SK-N-SH (cell line): ENCODE measurements at places on chromosomes 5 and 9.
A peak's percentile ranks its signal among the peaks of the same experiment; 100 is the strongest.

DNA sequence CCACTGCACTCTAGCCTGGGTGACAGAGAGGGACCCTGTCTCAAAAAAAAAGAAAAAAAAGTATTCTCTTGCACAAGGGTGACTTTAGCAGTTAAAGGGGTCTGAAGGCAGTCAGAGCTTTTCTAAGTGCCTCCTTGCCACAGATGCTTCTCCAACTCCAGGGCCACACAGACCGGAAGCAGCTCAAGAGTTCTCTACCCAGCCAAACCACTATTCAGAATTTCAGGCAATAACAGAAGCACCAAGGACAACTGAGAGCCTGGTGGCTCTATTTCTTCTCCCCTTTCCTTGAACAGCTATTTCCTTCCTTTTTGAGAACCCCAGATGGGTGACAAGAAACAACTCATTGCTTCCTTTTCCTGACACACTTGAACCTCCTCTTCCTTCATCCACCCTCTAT, 2.2 kb downstream of the FAM219A start:
- no peak for DNase-seq

DNA sequence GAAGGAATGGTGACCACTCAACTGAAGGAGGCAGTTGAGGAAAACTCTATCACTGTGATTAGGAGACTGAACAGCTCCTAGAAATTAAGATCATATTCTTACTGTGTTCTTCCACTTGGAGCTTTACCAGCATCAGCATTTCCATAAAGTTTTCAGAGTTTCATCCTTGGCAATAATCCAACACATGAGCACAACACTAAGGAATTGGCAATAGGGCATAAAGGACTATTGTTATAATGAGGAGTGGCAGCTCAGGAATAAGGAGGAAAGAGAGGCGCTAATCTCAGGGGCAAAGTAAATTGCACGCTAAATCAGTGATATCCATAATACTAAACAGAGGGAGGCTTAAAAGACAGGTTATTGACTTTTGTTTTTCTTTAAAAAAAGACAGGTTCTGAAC, 338.9 kb downstream of the EFNA5 start:
- no peak for DNase-seq

DNA sequence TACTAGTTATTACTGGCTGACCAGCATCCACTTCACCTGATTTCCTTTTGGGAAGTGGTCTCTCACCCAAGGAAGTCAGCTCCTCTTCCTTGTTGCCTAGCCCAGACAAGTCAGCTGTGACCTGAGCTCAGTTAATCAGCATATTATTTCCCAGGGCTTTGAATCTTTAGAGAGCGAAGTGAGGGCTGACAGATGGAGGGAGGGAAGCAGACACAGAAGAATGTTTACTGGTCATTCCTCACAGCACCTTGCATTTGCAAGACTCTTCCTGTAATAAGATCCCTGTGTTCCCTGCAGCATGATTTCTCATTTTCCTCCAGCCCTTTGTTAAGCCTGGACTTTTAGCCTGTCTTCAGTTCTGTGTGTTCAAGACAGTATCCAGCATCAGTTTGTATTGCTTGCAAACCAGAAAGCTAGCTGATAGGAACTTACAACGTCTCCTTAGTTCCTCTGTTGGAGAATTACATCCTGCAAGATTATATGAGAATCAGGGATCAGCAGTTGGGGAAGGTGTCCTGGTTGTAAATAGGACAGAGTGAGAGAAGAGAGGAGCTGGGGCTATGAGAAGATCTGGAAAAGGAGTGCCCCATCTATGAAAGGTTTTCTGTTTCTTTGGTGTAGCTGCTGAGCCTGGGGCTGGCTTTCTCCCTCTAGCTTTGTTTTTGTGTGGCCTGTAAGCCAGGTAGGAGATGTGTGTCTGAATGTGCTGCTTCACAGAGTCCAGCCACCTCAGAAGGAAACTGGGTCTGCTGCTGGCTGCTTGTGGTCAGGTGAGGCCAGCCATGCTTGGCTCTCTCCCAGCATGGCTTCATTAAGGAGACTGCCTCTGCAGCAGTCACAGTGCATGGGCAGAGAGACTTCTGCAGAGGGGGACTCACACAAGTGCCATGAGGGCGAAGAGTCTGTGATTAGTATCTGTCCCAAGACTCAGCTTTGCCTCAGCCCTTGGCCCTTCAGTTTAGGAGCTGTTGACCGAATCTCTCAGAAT, 50.3 kb downstream of the MAN2A1 start:
- no peak for DNase-seq

DNA sequence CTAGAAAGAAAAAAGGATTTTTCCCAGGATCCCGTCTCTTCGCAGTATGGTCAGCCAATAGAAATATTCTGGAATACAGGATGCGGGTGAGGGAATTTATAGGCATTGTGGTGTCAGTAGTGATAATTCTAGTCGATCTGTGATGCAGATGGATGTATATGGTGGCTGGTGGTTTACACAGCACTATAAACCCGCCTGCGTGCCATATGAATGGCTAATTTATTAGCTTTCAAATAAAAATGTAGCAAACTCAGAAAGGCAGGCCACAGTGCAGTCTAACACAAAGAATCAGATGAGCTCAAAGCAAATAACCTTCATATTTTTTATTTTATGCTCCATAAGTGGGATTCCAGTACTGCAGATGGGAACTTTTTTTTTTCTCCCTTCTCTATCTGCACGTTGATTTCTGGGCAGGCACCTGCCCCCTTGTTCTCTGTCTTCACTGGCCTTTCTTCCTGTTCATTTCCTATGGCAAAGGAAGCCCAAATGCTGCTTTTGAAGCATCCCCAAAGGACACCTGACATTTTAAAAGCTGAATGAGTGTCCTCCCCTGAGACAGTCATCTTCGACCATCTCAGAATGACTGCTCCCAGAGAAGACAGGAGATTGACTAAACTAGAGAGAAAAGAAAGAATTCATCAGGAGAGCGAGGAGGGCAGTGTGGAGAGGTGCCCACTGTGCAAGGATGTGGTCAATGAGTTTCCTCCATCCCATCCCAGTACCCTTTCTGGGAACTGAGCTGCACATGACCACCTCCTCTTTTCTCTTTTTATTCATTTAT, 52.1 kb downstream of the SEMA6A start:
- no peak for DNase-seq

- peak; percentile 46 for DNase-seq
These were observed 132.2 kb downstream of the FBXO4 start for GRCh38 chr5:42057254-42057690.

DNA sequence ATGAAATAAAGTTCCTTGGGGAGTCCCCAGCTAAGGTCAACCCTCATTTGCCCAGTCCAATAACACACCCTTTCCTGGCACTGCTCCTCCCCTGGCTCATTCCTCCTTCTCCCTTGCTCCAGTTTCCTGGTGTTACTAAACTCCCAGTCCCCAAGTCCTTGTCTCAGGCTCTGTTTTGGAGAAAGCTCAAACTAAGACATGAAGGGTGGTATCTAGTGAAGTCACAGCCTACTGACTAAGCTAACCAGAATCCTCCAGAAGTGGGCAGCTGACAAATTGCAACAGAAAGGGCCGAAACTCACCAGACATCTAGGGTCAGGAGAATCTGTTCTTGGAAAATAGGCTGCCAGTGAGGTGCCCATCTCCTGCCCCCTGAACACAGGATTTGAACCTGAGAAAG, 118.7 kb upstream of the NEK6 start:
- DNase-seq, result no peak

DNA sequence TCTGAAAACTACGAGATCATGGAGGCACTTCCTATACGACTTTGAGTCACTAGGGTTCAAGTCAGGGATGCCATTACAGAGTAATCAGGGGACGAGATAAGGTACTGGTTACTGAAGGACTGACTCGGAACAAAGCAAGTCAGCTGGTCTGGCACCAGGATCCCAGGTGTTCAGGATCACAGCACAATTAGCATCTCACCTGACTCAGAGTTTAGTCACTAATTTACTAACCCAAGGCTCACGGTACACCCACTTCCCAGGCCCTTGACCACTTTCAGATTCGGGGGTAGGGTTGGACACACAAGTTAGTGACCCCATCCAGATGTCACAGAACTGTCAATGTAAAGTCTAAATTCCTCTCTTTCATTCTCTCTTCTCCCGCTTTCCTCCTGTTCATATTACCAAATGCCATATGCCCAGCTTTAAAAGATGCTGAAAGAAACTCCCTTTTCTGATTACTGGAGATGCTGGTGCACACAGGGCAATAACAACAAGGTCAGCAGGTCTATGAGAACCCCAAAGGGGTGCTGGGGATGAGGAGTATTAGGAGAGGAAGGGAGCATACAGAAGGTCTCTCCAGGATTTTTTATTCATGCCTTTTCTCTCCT, 657.8 kb downstream of the TLE1 start:
- no peak for DNase-seq

- DNase-seq, result no peak
These were observed 4.8 kb downstream of the MYOT start for GRCh38 chr5:137872466-137872865.

DNA sequence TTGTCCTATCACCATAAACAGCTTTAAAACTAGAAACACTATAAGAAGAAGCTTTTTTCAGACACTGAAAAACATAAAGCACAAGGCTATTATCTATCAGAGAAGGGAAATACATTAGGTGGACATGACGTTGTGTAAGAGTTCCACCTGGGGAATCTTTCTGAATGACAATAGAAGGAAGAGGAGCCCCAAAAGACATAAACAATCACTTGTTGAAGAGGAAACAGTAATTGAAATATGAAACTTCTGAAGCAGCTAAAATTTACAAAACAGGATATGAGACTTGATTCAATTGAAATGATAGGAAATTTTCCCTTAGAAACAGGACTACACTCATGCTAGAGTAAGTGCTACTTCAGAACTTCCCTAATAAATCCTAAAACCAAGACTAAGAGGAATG, 933.6 kb downstream of the EFNA5 start:
- DNase-seq, result no peak

GRCh38 chr9:126558051-126558665, 55.6 kb upstream of the LMX1B start:
- DNase-seq, result peak; percentile 83

DNA sequence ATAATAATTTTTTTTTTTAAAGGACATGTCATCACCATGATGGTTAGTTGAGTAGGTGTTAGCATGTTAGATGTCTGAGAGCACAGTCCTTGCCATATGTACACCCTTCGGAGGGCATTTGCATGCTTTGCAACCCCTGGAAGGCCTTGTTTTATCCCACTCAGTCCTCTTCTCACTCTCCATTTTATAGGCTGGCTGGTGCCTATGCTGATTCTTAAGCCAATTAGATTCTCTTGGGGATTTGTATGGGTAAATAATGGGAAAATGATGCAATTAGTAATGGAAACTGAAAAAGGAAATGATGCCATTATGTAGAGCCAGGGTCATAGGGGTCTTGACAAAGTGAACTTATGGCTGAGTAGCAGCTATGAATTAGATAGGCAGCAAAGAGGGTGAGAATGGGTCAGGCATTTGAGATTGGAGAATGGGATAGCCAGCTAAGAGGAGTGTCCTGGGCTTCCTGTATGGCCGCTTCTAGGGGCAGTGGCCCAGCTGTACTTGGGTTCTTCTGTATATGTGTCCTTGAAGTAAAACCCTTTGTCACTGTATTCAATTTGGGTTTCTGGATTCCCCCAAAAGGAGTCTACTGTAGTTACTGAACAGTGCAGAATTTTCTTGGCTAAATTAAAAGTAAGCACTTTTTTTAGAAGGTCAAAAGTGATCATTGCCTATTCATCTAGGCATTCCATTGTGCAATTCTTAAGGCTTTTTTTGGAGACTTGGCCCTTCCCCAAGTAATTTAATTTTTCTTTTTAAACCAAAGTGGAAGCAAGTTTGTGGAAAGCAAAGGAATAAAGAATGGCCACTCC, 31.6 kb downstream of the LRRTM2 start:
- no peak for DNase-seq

DNA sequence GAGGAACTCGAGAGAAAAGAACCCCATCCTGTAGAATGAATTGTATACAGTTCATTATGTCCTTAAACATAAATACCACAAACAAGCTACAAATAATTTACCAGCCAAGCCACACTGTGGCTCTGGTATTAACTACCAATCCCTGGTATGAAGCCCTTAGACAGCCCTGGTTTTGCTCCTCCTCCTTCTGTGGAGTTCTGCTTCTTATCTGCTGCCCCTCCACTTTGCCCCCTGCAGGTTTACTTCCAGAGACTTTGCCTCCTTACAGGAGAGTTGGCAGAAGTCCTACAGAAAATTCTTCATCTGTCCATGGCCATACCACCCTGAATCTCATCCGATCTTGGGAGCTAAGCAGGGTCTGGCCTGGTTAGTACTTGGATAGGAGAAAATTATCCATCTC, 219.8 kb downstream of the ACTL7B start:
- DNase-seq, result no peak

DNA sequence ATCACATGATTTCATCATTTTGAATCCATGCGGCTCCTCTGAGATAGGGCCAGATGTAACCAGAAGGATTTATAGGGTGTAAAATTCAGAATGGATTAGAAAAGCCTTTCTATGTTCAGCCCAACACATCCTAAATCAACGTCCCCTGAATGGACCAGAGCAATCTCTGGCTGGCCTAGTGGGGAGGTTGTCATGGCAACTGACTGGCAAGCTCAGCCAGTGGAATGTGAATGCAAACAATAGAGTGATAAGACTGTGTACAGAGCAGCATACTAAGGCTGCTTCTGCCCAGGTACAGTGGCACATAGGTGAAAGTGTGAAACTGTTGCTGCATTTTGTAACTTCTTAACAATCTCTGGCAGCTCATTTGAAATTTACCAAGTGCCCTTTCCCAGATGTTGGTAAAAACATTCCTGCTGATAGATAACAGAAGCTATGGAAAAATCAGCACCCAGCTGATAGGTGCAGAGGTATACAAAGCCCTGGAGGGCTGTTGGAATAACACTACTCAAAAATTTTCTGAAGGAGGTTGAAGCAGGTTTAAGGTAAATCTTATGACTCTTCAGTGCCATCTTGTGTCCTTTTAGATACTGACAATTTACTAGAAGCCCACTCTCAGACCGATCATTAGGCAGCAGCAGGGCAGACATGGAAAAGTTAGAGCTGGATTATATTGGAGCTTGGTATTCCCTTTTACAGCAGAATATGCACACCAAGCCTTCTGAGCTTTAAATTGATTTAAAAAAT, 267.2 kb downstream of the RAB3C start:
- DNase-seq, result peak; percentile 49

- no peak for DNase-seq
These were observed 185.6 kb downstream of the C9orf50 start for GRCh38 chr9:129435291-129435690.

DNA sequence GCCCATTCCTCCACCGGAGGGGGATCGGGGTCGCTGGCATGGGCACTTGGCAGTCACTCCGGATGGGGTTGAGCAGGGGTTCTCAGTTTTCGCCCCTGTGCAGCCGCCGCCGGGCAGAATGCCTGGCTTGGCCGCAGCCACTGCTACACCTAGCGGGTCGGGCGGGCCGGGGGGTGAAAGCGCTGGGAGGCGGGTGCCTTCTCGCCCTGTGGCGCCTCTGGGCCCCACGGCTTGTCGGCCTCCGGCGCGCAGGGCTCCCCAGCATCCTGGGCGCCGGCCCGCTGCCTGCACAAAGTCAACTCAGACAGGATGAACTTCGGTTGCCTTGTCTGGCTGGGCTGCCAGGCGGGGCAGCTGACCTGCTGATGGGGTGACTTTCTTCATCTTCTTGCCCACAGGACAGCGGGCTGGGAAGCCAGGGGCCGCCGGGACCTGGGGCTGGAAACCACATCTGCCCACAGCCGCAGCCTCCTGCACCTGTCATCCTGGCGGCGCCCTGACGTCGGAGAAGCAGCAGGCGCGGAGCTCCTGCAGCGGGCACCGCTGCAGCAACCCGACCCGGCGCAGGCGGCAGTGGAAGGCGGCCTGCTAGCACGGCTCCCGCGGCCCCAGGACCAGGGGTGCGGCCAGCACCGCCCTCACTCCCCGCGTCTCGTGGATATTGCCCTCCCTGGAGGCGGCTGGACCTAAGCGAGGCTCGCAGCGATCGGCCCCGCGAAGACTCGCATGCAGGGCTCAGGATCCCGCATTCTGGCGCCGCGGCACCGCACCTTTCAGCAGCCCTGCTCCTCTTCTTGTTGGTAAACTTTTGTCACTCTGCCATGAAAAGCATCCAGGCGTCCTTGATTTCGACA, 1.3 kb upstream of the ANKRD18A start:
- DNase-seq, result peak; percentile 67
